ENCODE measurements at places on chromosomes 6 and 20. TPM values are rescaled to one million over a fixed set of nuclear protein-coding genes. Genes with fewer than 3 reads are reported as not detected.

The RNF114 gene
- total RNA-seq, result 66.3 TPM

The CEP57L1 gene
- total RNA-seq, result 18.1 TPM

The RSPH4A gene
- 0.23 TPM for total RNA-seq

The NKAPL gene
- total RNA-seq, result 0.20 TPM

The HLA-DQB1 gene
- 40.9 TPM for total RNA-seq

The GJA1 gene
- not detected for total RNA-seq

The PRKN gene
- 0.31 TPM for total RNA-seq

The NR2E1 gene
- not detected for total RNA-seq

The MACROD2 gene
- not detected for total RNA-seq

Data from activated naive CD4-positive, alpha-beta T cell treated with anti-CD3 and anti-CD28 coated beads, Interleukin-2, amount 10 ng/mL, durations not matched to agents 5 hours and 36 hours (primary cell).